Stimulated activated CD4-positive, alpha-beta T cell treated with anti-CD3 and anti-CD28 coated beads, Interleukin-1b, Interleukin-23, amount 100 ng/mL, for 4 hours (primary cell): ENCODE measurements at places on chromosomes 12 and 14.

GRCh38 chr14:64400829-64401459, 12.8 kb downstream of the MTHFD1 start:
- no peak for DNase-seq

GRCh38 chr12:93125126-93125525, 196.0 kb upstream of the EEA1 start:
- no peak for DNase-seq

DNA sequence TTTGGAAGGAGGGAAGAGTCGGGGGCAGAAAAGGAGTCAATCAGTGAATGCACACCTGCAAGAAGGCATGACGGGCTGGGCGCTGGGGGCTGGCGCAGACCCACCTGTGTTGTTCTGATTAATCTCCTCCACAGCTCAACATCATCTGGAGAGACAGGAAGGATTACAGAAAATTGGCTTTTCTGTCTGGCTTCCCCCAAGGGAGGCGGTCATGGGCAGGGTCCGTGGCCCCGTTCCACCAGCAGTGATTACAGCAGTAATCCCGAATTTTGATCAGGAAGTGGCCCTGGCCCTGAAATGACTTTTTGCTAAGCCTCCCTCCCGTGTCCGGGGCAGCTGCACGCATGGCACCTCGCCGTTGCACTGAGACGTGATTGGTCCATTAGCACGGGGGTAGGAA, 24.4 kb upstream of the GALNT9 start:
- DNase-seq, result no peak

GRCh38 chr12:88839486-88839885, 259.2 kb upstream of the KITLG start:
- DNase-seq, result no peak

DNA sequence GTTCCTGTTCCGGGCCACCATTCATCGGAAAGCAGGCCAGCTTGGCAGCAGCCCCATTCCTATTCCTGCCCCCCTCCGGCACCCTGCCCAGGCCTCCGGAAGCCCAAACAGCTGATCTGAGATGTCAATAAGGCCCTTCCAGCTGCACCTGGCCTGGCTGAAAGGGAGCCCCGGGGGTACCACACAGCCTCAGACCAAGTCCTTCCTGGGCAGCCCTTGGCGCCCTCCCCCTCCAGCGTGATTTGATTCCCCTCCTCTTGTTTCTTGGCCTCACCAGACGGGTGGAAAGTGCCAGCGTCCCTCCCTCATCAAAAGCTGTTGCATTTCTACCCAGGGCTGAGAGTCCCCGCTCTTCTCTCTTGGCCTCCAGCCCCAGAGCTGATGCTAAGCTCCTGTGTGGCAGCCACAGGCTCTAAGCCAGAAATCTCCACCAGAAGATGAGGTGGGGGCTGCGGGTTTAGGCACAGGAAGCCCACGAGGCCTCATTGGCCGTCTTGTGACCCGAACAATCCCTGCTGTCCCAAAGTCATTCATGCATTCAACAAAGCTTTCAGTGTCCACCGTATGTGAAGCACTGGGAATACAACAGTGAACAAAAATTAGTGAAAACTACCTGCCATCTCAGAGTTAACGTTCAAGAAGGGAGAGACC, 215.4 kb downstream of the SLC41A2 start:
- no peak for DNase-seq

DNA sequence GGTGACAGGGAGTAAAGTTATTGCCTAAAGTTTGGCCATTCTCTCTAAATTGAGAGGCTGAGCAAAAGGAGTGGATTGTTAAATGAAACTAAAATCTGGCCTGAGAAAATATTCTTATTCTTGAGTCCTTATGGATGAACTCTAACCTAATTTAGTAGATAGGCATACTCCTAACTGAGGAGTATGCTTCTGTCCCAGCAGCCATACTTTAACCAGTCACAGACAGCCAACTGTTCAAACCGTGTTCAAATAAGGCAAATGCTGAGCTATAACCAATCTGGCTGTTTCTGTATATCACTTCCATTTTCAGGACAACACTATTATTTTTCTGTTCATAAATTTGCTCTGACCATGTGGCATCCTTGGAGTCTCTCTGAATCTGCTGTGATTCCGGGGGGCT, 75.9 kb upstream of the RERGL start:
- no peak for DNase-seq

GRCh38 chr14:102264775-102265174, 40.2 kb downstream of the MOK start:
- no peak for DNase-seq

- DNase-seq, result peak; percentile 50
Observed at GRCh38 chr14:73741386-73741875, 27.2 kb upstream of the PNMA1 start.

DNA sequence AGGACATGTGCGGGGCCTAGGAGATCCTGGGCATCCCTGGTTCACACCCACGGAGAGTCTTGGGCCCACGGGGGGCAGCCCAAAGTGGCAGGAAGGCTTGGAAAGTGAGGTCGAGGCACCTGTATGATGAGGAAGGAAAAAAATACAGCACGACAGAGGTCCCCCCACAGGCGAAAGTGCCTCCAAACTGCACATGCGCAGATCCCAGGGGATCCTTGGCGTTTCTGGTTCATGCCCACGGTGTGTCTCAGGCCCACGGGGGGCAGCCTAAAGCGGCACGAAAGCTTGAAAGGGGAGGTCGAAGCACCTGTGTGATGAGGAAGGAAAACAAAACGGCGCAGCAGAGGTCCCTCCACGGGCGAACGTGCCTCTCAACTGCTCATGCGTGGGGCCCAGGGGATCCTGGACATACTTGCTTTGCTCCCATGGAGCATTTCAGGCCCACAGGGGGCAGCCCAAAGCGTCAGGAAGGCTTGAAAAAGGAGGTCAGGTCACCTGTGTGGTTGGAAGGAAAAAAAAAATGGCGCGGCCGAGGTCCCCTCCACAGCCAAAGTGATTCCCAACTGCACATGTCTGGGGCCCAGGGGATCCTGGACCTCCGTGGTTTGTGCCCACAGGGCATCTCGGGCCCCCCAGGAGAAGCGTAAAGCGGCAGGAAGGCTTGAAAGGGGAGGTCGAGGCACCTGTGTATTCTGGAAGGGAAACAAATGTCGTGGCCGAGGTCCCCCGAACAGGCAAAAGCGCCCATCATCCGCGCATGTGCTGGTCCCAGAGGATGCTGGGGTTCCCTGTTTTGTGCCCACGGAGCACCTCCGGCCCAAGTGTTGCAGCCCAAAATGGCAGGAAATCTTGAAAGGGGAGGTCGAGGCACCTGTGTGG, 582.6 kb downstream of the ALG10 start:
- no peak for DNase-seq

GRCh38 chr14:24534286-24534685, 26.2 kb upstream of the CMA1 start:
- DNase-seq, result no peak

- DNase-seq, result no peak
Observed at GRCh38 chr12:2691345-2692071, 103.3 kb upstream of the FKBP4 start.

- no peak for DNase-seq
Observed at GRCh38 chr12:112236386-112236785, 111.0 kb downstream of the TRAFD1 start.

DNA sequence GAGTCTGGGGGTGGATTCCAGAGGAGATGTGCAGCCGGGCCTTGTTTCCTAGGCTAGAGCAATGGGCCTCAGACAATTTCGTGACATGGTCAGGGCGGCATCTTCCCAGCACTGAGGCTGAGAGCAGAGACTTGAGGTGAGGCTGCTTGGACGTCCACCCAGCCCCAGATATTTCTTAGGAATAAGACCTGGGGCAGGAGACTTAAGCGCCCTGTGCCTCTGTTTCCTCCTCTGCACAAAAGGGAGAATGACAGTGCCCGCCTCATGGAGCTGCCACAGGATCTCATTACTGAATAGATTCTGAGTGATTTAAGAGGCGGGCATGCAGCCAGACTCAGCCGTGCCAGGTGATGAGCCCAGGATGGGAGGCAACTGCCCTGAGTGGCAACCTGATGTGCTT, 297.9 kb upstream of the SFSWAP start:
- DNase-seq, result no peak

GRCh38 chr12:26668847-26669246, 164.1 kb downstream of the ITPR2 start:
- no peak for DNase-seq

- no peak for DNase-seq
Observed at GRCh38 chr14:34460841-34461240, 1.2 kb downstream of the SPTSSA start.

DNA sequence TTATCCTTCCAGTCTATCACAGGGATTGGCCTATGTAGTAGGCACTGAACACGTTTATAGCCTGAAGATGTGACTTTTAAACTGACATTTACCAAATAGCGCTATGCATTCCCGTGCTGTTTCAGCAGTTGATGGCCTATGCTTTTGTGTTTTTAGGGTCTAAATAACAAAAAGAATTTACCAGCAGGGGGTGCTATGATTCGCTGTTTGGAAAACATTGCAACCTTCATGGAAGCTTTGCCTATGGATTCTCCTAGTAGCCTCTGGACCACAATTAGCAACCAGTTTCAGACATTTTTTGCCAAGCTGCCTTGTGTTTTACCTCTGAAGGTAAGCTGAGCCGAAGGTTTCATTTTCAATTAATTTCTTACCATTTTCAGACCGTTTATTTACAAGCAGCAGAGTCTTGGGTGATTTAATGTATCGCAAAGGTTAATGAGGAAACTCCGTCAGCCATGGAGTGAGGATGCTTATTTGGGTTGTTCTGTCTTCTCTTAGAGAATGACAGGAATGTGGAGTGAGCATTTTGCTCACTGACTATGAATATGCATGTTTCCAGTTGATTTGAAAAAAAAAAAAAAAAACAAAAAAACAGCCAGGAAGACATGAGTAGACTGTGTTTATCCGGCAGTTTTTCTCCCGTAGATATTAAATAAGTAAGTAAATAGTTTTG, 133.1 kb downstream of the PRIMA1 start:
- DNase-seq, result no peak

DNA sequence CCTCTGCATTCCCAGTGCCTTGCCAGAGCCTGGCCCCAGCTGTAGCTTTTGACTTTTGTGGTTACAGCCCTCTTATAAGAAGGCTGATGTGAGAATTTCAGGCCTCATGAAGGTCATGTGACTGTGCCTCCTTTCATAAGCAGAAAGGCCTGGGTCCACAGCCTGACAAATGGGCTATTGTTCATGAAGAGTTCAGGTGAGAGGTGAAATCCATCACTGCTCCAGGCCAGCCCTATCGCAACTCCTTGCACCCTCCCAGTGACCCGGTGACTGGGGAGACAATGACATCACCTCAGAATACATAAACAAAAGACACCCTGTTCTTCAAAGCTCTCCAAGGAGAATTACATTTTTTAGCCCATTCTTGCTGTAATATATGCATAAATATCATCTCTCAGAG, 321.5 kb downstream of the PCNX1 start:
- no peak for DNase-seq

DNA sequence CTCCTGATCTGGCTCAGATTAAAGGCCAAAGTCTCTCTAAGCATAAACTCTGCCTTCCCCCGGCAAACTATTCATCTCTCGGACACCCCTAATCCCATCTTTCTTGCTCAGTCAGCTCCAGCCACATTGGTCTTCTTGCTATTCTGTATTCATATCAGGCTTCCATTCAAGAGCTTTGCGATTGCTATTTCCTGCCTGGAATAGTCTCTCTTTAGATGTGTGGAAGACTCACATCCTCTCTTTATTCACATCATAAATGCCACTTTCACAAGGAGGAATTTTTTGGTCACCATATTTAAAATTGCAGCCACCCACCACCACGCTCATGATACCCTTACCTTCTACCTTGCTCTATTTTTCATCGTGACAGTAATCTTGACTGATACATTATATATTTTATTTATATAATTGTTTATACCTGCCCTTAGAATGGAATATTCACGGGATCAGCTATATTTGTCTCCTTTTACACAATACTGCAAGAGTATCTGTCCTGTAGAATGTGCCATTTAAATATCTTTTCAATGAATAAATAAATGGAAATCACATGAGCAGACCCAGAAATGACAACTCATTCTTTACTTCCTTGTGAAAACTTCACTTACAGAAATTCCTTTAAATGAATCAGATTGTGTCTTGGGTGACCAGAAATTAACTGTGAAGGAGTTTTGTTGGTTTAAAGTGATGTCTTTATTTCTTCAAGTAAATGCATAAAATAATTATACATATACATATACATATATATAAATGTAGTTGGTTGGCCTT, 780.6 kb upstream of the FLRT2 start:
- DNase-seq, result no peak

- no peak for DNase-seq
Observed at GRCh38 chr12:45762185-45763110, 32.9 kb downstream of the ARID2 start.

DNA sequence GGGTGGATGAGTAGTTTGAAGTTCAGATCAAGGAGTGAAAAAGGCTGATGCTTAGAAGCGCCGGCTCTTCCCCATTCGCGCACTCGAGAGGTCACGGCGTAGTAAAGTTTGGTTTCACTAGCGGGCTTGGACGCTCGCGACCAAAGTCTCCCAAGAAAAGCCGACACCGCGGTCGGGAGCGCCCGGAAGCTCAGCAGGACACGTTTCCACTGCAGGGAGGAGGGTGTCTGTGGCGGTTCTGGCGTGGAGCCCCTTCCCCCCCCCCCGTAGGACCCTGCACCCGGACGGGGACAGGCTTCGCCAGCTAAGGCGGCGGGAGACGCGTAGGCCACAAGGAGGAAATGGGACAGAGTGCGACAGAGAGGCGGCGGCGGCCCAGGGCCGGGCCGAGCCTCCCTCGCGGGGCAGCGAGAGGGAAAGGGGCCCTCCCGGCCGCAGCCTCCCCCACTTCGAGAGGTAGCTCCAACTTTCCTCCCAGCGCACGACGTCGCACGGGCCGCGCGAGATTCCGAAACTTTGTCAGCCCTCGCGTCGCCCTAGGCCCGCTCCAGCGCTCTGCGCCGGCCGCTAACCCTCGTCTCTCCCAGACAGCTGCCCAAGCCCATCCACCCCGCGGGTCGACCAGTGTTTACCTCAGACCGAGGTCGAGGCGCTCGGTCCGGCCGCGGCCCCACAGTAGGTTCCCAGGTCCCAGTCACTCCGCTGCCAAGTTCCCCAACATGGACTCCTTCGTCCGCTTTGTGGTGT, 480 bp downstream of the SCAF11 start:
- peak; percentile 48 for DNase-seq

DNA sequence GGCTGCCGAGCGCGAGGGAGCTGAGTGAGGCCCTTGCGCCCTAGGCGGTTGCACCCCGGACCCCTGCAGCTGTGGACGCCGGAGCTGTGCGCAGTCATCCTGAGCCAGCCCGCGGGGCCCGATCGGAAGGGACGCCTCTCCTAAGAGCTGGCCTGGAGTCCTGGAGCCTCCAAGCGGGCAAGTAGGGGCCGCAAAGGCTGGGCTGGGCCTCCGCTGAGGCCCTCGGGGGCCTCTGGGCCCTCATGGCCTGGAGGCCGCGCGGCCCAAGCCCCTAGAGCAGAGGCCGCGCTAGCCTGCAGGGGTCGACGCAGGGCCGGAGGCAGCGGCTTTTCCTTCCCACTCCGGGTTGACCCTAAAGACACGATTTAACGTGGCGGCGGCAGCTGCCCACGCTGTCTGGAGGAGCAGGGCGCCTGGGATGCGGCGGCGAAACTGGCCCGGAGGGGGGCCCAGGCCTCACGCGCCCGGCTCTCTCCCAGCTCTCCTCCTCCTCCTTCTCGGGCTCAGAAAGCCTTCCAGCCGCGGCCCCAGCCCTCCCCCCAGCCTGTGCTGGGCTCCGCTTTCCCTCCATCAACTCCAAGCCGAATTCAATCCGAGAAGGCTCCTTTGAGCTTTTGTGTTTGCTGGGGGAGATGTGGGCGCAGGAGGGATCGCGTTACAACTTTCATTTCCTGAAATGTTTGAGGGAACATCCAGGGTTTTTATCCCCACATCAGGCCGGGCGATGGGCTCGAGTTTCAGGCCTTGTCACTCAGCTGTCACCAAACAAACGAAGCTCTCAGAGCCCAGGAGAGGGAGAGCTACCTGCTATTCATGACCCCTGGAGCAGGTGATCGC, 11.6 kb downstream of the SIX1 start:
- DNase-seq, result no peak
